ENCODE measurements at places on chromosomes 12 and 14.

DNA sequence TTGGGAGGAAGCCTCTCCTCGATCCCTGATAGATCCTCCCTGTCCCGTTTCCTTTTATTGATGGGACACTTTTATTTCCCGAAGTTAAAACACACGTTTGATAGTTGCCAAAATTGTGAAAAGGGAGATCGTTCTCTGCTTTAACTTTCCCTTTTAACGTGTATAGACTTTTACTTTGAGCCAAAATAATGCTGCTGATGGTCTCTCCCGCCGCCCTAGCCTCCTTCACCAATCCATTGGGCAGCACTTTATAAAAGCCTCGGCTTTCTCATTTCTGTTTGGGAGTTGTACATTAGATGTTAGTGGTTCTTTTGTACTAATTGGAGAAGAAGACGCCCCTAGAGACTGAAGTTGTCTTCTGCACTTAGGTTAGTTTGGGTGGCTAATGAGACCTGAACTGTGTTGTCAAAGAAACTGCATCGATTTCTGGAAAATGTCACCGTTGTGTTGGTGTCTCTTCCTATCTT, 1.4 kb downstream of the TMTC2 start:
- DNase-seq: no peak

DNA sequence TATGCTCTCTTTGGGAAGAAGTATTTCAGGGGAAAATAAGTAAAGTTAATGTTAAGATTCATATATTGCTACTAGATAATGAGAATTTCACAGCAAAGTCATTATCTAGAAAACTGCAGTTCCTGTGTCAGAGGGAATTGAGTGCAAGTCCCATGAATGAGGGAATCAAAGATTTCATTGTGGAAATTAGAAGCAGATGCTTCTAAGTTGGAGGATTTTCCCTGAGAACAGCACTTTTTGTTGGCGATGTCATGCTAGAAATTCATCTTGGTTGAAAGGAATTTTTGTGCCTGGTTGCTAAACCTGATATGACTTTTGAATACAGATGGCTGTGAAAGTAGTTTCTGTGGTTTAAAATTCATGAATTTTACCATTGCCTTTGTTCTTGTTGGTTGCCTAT, 25.6 kb downstream of the FRMD6 start:
- DNase-seq: no peak

- peak; percentile 66 for DNase-seq
Observed at GRCh38 chr12:57461276-57461916, 1.8 kb downstream of the GLI1 start.

GRCh38 chr12:111788178-111788654, 21.5 kb downstream of the ALDH2 start:
- no peak for DNase-seq

GRCh38 chr12:113673458-113674238, 202.0 kb upstream of the LHX5 start:
- no peak for DNase-seq

DNA sequence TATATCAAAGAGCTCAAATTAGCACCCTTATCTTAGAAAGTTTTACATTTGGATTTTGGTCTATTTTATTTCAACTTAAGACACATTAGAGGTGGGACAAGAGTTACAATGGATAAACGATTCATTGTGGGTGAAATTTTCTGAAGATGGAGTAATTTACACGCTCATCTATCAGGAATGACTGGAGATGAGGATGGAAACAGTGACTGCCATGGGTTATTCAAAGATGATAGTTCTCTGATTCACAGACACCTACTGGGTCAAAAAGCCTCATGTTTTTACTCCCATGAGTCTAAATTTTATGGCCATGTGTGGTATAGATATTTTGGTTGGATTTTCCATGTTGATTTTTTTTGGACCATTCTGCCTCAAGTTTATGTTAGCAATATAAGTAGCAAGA, 22.1 kb downstream of the SAMD4A start:
- no peak for DNase-seq

GRCh38 chr12:112466011-112466422, 47.3 kb downstream of the PTPN11 start:
- no peak for DNase-seq

DNA sequence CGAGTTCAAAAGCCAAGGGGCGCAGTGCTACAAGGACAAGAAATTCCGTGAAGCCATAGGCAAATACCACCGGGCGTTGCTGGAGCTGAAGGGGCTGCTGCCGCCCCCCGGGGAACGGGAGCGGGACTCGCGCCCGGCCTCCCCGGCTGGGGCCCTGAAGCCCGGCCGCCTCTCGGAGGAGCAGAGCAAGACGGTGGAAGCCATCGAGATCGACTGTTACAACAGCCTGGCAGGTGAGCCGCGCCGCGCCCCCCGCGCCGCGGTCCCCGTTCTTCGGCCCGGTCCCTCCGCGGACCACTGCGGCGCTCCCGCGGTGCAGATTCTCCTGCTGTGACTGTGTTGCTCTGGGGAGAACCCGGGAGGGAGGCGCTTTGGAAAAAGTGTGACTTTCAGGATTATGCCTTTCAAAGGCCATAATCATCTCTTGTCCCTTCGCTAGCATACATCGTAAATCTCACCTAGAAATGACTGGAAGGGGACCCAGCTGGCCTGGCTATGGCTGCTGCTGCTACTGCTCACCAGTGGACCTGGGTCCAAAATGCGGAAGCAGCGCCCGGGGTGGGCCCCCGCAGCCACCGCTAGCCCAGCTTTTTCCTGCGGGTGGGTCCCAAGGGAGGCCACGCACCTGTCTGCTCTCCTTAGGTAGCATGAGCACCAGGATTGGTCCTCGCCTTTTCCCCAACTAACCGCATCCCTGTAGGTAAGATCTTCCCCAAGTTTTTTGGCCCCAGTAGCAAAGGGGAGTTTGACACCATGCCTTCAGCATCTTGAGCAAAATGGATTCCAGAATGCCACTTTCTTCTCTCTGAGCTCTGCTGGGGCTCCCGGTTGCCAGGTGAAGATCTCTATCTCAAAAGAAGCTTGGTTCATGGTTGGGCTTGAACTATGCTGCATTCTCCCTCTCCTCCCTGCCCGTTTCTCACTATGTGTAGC, 853 bp downstream of the TTC9 start:
- DNase-seq: peak; percentile 61

DNA sequence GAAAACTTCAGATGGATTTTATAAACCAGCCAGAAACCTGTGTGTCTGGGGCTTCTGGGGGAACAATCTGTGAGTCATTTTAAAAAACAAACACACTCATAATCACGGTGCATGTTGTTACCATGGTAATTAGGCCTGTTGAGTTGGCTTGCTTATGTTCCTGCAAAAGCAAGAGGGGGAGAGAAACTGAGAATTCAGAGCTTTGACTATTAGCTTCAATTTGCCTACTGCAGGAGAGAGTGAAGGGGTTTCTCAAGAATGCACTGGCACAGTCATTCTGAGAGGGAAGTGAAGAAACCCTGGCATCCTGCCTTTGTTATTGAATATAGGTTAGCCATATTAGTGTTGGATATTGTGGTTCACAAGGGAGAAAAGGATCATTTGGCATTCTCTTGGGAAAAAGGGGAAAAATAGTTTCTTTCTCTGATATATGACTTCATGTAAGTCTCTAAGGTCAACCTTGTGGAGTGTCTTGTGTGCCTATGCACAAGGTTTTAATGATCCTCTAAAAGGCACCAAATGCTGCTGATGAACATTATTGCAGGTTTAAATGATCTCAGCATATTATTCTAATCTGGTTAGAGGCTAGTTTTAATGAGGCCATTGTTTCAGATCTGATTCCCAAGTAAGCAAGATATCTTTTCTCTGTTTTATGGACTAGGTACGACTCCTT, 12.9 kb downstream of the GNG2 start:
- no peak for DNase-seq

GRCh38 chr14:74988131-74988530, 14.6 kb upstream of the EIF2B2 start:
- peak; percentile 7 for DNase-seq
